ENCODE measurements at places on chromosomes 1 and 21. TPM values are rescaled to one million over a fixed set of nuclear protein-coding genes. Genes with fewer than 3 reads are reported as not detected.

CLDN19 gene
- total RNA-seq: not detected

KCNT2 gene
- not detected for total RNA-seq

PLA2G2C gene
- not detected for total RNA-seq

CYP2J2 gene
- total RNA-seq: 0.64 TPM

ZBTB8A gene
- 0.16 TPM for total RNA-seq

FAAP20 gene
- total RNA-seq: 66.9 TPM

A3GALT2 gene
- not detected for total RNA-seq

AGMAT gene
- total RNA-seq: 16.6 TPM

GPR25 gene
- not detected for total RNA-seq

PDPN gene
- not detected for total RNA-seq

GJB5 gene
- not detected for total RNA-seq

NR5A2 gene
- 0.16 TPM for total RNA-seq

SMIM1 gene
- 1.0 TPM for total RNA-seq

KIF14 gene
- 17.8 TPM for total RNA-seq

AADACL4 gene
- not detected for total RNA-seq

UBXN10 gene
- 0.09 TPM for total RNA-seq

KRTAP12-2 gene
- not detected for total RNA-seq

CNTN2 gene
- not detected for total RNA-seq

VCAM1 gene
- total RNA-seq: not detected

TSPAN1 gene
- not detected for total RNA-seq

CAMSAP2 gene
- total RNA-seq: 3.6 TPM

KRTAP21-2 gene
- not detected for total RNA-seq

GJA9 gene
- not detected for total RNA-seq

ADPRS gene
- total RNA-seq: 48.3 TPM

KCNK2 gene
- total RNA-seq: not detected

ZSWIM5 gene
- 2.9 TPM for total RNA-seq

TGFB2 gene
- total RNA-seq: not detected

ANKRD35 gene
- total RNA-seq: 0.50 TPM

KIF26B gene
- 0.16 TPM for total RNA-seq

CRYAA gene
- total RNA-seq: not detected

IFNGR2 gene
- total RNA-seq: 15.0 TPM

LMX1A gene
- not detected for total RNA-seq
